Aorta (tissue), 5 donors: ENCODE measurements at places on chromosomes 12 and 14.

- no peaks in the 10 kb centered on the region for H3K36me3 ChIP-seq
- no peaks in the 10 kb centered on the region for H3K27me3 ChIP-seq
- no peak overlapping the region for H3K4me3 ChIP-seq
- no peaks in the 10 kb centered on the region for H3K4me1 ChIP-seq
Observed at GRCh38 chr12:6355491-6356373, 13.9 kb upstream of the TNFRSF1A start.

DNA sequence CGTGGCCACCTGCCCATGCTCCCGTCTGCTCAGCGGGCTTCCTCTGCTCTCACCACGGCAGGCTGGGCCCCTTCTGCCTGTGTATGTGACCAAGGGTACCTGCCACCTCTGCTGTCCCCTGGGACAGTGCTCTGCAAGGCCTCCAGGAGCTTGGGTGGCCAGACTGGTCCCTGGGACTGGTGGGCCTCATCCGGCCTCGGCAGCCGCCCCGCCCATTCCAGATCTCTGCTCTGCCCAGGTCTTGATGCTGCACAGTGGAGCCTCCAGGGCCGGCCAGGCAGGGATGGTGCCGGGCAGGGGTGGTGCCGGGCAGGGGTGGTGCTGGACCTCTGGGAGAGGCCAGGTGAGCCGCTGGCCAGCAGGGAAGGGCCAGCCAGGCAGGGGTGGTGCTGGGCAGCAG, 9.0 kb downstream of the FBRSL1 start:
- no peak overlapping the region for H3K4me3 ChIP-seq
- no peak for DNase-seq
- H3K27ac ChIP-seq = no peak overlapping the region
- H3K27me3 ChIP-seq = no peaks in the 10 kb centered on the region

DNA sequence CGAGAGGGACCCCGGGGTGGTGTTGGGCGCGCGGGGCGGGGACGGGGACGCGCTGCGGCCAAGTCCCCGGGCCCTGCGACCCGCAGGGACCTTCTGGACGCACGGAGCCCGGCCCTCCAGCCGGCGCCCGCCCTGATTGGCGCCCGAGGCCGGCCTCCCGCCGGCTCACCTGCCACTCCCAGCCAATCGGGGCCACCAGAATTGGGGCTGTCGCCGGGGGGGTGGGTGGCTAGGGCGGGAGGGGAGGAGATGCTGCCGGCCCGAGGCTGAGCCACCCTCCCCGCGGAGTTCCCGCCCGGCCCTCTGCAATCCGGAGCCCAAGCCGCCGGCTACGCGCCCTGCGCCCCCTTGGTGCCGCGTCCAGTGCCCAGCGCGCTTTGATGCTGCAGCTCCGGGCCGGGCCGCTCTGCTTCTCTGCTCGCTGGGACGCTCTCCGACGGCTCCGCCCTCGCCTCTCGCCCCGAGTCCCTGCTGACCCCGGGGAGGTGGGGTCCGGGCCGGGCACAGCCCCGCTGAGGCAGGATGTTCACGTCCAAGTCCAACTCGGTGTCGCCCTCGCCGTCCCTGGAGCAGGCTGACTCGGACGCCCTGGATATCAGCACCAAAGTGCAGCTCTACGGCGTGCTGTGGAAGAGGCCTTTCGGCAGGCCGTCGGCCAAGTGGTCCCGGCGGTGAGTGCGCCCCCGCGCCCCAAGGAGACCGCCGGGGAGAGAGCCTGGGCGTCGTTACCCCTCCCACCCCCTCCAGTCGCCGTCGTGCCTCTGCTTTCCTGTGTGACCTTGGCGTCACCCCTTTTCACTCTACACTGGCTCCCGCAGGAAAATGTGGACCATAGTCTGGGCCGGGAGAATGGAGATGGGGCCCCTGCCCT, at the start of gene PLEKHD1:
PLEKHD1 (plus strand) TSS at position 285 of the 871 bp plus-strand sequence; CDS start at position 523, 238 bp downstream.
- no peak for DNase-seq
- no peaks in the 10 kb centered on the region for H3K36me3 ChIP-seq

DNA sequence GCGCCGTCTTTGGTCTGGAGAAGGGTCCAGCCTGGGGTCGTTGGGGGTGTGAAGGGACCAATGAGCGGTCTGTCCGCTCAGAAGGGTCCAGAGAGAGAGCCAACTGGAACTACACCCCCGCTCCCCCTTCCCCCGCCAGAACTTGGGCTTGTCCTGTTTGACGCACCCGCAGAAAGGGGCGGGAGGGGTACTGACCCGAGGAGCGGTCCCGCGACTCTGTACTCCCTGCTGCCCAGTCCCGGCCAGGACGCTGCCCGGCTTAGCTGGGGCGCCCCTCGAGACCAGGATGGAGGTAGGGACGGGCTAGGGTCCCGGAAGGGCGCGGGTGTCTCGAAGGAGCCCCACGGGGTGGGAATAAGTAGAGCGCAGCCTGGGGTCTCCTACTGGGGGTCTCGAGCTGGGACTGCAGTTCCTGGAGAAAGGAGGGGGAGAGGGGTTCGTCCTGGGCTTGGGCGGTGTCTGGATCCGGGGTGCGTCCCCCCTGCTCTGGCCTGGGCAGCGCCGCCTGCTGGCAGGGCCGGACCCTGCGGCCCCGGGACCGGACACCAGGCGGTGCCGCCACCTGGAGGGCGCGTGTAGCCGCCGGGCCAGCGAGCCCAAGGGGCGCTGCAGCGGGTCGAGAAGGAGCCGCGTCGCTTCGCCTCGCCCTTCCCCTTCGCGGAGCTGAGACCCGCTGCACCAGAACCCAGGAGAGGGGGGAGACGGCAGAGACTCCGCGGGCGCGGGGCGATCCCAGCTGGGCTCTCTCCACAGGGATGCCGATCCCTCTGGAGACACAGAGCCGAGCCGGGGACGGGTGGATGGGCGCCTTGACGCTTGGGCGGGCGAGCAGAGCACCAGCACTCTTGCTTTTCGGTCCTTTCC, 3.8 kb upstream of the CACNB3 start:
- no peaks in the 10 kb centered on the region for H3K27me3 ChIP-seq
- no peaks in the 10 kb centered on the region for H3K4me1 ChIP-seq
- DNase-seq = peak; percentile 95
- no peaks in the 10 kb centered on the region for H3K36me3 ChIP-seq
- peak overlapping the region; percentile 71 for H3K4me3 ChIP-seq

DNA sequence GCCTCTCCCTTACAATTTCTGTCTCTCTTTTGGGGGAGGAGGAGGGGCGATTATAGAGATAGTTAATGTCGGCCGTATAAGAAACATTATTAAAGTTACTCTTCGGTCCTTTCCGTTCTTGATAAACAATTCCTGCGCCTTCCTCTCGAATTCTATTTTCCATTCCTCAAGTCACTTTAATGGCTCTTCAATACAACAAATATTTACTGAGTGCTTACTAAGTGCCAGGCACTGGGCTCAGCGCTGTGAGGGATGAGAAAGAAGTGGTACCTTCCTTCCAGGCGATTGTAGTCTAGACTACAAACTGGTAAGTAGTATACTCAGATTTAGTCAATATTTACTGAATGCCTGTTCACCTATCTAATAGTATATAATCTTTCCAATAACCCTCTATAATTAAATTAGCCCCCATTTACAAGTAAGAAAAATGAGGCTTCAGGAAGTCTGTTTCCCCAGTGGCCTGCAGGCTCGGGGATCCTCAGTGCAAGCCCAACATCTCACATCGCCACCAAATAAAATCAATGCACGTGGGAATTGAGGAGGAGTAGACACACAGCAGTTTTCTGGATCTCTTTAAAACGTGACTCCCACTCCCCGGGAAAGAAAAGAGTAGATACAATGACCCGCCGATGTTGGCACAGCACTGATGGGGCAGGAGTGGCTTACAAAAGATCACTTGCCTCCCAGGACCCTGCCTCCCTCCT, 589 bp upstream of the ZNF219 start:
- H3K36me3 ChIP-seq = no peaks in the 10 kb centered on the region
- no peaks in the 10 kb centered on the region for H3K4me1 ChIP-seq
- H3K27ac ChIP-seq = peak overlapping the region; percentile 82
- no peak for DNase-seq

DNA sequence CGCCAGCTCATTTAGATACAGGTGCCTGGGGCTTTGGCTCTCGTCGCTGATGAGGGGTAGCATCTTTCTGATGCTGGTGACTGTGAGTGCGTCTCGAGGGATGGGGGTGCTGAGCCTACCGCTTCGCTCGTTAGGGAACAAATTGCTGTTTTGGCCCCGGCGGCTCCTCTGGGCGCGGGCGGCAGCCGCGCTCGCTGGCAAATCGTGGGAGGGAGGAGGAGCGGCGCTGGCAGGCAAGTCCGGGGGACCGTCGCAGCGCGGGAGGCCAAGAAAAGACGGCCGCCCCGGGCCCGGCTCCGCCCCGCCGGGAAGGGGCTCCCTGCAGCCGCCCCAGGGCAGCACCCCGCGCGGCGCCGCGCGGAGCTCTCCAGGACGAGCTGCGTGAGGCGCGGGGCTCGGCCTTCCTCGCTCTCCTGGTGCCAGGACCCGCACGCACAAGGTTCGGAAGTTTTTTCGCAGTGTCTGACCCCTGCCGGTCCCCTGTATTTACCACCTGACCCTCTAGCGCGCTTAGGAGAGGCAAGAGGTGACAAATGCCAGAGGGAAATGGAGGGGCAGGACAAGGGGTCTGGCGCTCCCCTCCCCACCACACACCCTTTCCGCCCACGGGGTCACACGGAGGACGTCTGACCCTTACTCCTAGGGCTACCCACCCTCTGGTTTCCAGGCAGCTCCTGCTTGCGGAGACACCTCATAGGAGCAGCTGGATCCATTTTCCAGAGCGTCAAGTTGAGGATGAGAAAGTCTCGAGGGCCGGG, 899 bp upstream of the KCNH3 start:
- no peaks in the 10 kb centered on the region for H3K4me1 ChIP-seq
- DNase-seq = peak; percentile 80
- H3K27ac ChIP-seq = no peak overlapping the region
- H3K36me3 ChIP-seq = no peaks in the 10 kb centered on the region

GRCh38 chr12:61857968-61858367, 402.2 kb upstream of the USP15 start:
- H3K4me3 ChIP-seq = no peak overlapping the region
- H3K36me3 ChIP-seq = no peaks in the 10 kb centered on the region
- no peak for DNase-seq

- no peaks in the 10 kb centered on the region for H3K27me3 ChIP-seq
- H3K4me1 ChIP-seq = no peaks in the 10 kb centered on the region
- H3K36me3 ChIP-seq = no peaks in the 10 kb centered on the region
- no peak overlapping the region for H3K27ac ChIP-seq
- H3K4me3 ChIP-seq = no peak overlapping the region
Observed at GRCh38 chr12:122827258-122827657, 8.0 kb upstream of the HIP1R start.

DNA sequence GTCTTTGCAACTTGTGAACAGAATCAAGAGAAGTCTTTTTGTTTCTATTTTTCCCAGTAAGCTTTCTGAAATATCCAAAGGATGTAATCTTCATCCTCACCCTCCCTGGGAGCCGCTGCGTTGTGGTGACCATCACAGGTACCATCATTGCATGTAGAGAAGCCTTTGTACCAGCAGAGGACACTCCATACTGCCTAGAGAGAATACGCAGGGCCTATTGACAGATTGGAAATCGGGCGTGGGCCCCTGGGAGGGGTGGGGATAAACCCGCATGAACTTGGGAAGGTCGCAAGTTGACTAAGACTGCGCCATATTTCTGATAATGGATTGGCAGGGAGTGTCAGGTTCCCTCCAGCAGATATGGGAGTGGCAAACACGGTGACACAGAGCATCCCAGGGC, 12.7 kb downstream of the KRT1 start:
- H3K27ac ChIP-seq = no peak overlapping the region
- no peak overlapping the region for H3K4me3 ChIP-seq
- peaks cover 3% of the 10 kb centered on the region for H3K27me3 ChIP-seq
- no peaks in the 10 kb centered on the region for H3K36me3 ChIP-seq
- no peak for DNase-seq

DNA sequence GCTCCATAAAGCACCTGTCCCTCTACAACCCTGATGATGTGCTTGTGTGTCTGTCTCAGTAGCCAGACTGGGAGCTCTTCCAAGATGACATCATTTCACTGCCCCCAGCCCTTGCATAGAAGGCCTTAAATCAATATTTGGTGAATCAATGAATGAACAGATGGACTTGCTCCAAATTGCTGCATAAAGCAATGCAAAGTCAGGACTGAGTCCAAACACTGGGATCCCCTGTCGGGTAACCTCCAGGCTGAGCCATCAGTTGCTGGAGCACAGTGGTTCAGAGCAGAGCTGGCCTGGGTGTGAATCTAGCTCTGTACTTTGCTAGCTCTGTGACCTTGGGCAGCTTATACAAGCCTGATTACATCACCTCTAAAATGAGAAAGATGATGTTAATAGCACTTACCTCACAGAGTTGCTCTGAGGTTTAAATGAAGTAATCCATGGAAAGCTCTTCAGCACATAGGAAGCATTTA, 120.3 kb upstream of the VASH1 start:
- H3K27ac ChIP-seq = no peak overlapping the region
- H3K4me1 ChIP-seq = no peaks in the 10 kb centered on the region
- no peak for DNase-seq
- no peaks in the 10 kb centered on the region for H3K36me3 ChIP-seq

- H3K27ac ChIP-seq = no peak overlapping the region
- no peaks in the 10 kb centered on the region for H3K27me3 ChIP-seq
- no peak overlapping the region for H3K4me3 ChIP-seq
- H3K4me1 ChIP-seq = no peaks in the 10 kb centered on the region
- no peaks in the 10 kb centered on the region for H3K36me3 ChIP-seq
- no peak for DNase-seq
Observed at GRCh38 chr12:110606253-110606611, 7.7 kb upstream of the TCTN1 start.

DNA sequence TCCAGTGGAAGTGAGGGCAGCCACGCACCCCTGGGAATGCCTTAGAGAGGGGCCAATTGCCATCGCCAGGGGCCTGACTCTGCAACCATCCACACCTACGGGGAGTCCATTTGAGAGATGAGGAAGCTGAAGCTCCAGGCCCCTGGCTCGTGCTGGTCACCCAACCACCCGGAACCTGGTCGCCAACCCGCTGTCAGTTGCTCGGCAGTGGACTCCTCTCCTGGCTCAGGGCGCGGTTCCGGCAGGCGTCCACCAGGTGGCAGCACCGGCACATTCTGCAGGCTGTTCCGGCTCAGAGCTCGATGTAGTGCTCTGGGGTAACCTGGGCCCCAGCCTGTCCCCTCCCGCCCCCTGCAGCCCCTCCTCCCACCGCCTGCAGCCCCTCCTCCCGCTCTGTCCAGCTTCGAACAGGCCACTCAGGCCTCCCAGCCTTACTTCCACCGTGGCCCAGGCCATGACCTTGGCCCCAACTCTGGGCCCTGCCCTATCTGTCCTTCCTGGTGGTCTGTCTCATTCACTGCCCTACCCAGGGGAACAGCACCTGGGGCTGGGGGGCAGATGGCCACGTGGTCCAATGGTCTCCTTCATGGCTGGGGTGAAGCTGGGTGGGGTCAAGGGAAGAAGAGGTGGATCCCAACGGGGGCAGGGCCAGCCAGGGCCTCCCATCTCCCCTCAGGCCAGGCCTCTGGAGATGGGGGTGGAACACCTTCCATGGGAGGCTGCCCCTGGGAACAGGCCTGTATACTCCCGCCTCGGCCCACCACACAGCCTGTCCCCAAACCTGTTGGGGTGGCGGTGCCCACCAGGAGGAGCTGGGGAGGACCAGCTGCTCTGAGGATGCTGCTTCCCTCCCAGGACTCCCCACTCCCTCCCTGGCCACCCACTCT, 15.7 kb downstream of the SIVA1 start:
- no peak overlapping the region for H3K27ac ChIP-seq
- no peak overlapping the region for H3K4me3 ChIP-seq
- no peaks in the 10 kb centered on the region for H3K36me3 ChIP-seq
